ENCODE measurements at places on chromosomes 11 and 22.

GRCh38 chr11:95074792-95075563 lies 8.3 kb downstream of the SRSF8 start:
- no peak for DNase-seq

DNA sequence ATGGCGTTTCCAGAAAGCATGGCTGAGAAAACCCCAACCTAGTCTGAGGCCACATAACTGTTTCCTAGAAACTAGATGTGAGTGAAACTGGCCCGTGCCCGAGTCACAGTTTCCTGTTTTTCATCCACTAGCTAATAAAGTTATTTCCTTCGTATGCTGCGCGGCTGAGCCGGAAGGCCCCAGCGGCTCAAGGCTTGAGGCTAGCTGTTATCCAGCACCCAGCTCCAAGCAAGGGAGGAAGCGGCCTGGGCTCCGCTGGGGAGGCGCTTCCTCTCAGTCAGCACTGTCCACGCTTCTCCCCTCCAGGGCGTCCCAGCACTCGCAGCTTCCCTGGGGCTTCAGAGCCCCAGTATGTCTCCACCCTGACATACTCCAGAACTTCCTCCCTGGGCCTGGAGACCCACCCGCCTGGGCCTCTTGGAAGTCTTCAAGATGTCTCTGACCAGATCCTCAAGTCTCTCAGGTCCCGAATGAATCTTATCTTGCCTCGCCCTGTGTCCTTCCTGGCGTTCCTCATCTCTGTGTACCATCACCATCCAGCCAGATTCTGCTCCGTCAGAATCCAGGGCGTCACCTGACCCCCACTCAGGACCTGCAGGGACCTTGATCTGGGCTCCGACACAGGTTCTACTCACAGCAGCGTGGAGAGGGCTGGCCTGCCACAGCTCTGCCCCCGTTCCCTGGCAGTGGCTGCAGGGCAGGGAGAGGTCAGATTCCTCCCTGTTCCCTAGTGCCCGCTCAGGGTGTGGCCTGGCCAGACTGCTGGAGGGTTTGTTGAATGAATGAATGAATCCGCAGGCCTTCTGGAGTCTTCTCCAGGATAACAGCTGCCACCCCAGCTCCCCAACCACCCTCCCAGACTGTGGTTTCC lies 81.9 kb downstream of the LRRC32 start:
- no peak for DNase-seq

- DNase-seq, result no peak
Measured at GRCh38 chr11:70948855-70949531, 303.4 kb downstream of the SHANK2 start.

GRCh38 chr11:2904153-2905052 lies 18.8 kb upstream of the CDKN1C start:
- no peak for DNase-seq

DNA sequence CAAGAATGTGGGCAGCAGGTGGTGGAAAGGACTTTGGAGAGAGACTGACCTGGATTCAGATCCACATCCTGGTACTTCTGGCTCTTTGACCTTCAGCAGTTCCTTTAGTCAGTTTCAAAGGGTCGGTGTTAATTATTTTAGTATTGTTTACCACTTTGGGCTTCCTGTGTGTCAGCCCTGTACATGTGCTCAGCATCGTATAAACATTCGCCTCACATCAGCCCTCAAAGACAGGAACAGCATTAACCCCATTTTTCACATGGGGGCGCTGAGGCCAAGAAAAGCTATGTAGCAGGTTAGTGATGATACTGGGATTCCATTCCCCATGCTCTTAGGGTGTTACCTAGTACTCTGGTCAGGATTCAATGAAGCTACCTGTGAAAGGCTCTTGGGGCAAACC lies 72.1 kb upstream of the YWHAH start:
- DNase-seq, result no peak
